Activated T-helper 17 cell treated with anti-CD3 and anti-CD28 coated beads, Interleukin-2, amount 50 U/mL, for 72 hours (primary cell): ENCODE measurements at places on chromosomes 13 and 19. TPM values are rescaled to one million over a fixed set of nuclear protein-coding genes. Genes with fewer than 3 reads are reported as not detected.

The ZSCAN4 gene
- not detected for total RNA-seq

The BRME1 gene
- 4.8 TPM for total RNA-seq

The ADAMTSL5 gene
- total RNA-seq: 3.9 TPM

The UBE2L5 gene
- not detected for total RNA-seq

GRCh38 chr19:10554760-10555609, 10.8 kb downstream of the KRI1 start:
- no peak for ATAC-seq

DNA sequence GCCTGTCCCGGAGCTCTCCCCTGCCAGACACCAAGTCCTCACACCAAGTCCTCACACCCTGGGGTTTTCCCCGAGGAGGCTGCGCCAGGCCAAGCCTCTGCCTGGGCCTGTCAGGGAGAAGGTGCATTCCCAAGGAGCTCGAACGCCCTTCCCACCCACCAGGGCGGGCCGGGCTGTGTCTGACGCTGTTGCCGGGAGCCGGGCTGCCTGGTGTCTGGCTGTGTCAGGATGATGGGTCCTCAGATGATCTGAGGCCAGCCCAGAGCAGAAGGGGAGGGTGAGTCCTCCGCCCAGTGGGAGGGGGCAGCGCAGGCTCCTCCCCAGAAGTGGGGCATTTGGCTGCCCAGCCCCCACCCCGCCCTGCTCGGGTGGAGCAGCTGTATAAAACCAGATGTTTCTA, 2.3 kb upstream of the HAS1 start:
- no peak for ATAC-seq

GRCh38 chr13:103443604-103444003, 377.4 kb upstream of the SLC10A2 start:
- ATAC-seq: no peak

- ATAC-seq: no peak
Observed at GRCh38 chr19:37332839-37333238, 38.1 kb upstream of the ZNF527 start.

- ATAC-seq: no peak
Observed at GRCh38 chr19:53915000-53915399, 5.9 kb downstream of the CACNG7 start.

GRCh38 chr19:49954933-49955332, 6.0 kb downstream of the SIGLEC11 start:
- ATAC-seq: no peak

GRCh38 chr13:100439247-100439970, 149.2 kb downstream of the GGACT start:
- ATAC-seq: no peak

DNA sequence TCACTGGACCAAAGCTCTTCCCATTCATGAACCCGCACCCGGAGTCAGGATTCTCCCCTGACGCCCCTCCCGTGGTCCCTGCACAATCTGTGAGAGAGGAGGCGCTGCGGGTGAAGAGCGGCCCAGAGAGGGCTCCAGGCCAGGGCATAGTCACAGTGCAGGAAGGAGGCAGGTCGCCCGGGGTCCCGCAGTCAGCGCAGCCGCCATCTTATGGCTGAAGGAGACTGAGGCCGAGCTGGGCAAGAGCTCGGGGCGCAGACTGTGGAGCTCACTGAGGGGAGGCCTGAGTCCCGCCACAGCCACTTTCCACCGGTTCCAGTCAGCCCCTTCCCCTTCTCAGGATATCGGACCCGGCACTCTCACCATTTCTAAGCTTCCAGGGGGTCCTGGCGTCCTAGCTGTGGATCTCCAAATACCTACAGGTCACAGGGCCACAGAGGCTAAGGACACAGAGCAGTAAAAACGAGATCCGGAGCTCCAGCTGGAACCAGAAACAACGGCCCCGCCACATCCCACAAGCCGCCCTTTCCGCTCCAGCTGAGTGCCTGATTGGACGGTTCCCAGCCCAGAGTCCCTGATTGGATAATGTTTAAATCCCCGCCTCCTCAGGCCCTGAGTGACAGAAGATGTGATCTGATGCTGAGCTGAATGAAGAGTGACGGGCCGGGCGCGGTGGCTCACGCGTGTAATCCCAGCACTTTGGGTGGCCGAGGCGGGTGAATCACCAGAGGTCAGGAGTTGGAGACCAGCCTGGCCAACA, at the start of gene ZNF99:
TSS of gene ZNF99 (minus strand) at position 501 of the 760 bp plus-strand sequence. CDS start at position 366, 135 bp downstream.
- peak; percentile 43 for ATAC-seq

GRCh38 chr13:31441800-31442510, 242.2 kb downstream of the B3GLCT start:
- no peak for ATAC-seq

- no peak for ATAC-seq
Observed at GRCh38 chr13:78608252-78608687, 4.9 kb upstream of the POU4F1 start.

DNA sequence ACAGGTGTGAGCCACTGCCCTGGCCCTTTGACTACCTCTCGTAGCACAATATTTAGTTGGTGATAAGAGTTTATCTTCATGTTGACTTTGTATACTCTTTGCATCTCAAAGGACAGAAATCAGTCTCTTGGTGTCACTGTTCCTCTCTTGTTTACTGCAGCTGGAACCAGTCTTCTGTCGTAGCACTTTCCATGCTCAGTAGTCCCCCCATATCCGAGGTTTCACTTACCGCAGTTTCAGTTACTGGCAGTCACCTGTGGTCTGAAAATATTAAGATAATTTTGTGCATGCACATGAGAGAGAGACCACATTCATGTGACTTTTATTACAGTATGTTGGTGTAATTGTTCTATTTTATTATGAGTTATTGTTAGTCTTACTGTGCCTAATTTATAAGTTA, 49.1 kb downstream of the WASF3 start:
- ATAC-seq: no peak

DNA sequence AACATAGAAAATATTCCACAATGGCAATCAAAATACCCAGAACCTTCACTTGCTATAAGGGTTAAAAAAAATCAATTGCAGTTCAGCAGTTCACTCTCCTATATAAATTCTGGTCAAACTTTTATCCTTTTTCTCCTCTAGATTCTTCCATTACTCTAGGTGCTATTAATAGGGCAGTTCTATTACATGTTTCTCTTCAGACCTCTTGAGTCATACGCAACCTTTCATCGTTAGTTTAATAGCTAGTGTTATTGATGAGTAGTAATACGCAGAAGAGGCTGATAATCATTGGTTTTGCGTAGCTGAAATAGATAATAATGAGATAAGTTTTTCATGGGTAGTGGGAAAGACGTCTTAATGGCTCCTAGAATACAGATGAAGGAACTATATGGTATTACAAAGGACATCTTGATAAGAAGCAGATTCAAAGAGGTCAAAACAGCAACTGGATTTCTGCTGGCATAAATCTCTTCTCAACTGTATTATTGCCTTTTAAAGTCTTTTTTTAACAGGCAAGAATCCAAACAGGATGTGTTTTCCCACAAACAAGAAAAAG, 118.3 kb upstream of the STARD13 start:
- no peak for ATAC-seq

DNA sequence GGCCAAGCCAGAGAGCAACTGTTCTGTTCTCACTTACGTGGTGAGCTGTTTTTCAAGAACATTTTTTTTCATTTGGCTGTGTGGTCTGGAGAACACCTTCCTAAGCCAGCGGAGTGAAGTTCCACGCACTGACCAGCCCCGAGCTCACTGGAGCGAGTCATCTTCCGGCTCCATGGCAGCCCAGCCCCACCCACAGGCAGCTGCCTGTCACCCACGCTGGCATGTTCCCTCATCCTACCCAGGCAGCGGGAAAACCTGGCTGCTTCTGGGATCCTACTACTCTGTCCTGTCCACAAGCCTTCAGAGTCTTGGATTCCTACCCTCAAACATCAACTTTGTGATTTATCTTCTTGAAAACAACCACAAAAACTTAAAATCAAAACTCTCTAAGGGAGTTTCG, 76.2 kb downstream of the GGACT start:
- no peak for ATAC-seq

DNA sequence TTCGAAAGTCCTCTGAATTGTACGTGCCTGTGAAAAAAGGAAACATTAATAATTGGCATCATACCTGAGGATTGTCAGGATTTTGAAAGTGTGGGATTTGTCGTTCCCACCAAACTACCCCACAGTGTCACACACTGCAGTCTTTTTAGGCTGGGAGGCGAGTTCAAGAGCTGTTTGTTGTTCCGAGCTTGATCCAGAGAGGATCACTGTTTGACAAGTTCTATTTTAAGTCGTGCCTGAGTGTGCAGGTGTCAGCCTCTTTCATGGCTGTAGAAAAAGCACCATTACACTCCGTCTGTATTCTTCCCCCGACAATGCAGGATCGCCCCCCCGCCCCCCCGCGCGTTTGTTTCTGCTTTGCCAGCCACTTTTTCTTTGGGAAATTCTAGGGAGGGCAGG, 635 bp upstream of the NBEA start:
- ATAC-seq: no peak

DNA sequence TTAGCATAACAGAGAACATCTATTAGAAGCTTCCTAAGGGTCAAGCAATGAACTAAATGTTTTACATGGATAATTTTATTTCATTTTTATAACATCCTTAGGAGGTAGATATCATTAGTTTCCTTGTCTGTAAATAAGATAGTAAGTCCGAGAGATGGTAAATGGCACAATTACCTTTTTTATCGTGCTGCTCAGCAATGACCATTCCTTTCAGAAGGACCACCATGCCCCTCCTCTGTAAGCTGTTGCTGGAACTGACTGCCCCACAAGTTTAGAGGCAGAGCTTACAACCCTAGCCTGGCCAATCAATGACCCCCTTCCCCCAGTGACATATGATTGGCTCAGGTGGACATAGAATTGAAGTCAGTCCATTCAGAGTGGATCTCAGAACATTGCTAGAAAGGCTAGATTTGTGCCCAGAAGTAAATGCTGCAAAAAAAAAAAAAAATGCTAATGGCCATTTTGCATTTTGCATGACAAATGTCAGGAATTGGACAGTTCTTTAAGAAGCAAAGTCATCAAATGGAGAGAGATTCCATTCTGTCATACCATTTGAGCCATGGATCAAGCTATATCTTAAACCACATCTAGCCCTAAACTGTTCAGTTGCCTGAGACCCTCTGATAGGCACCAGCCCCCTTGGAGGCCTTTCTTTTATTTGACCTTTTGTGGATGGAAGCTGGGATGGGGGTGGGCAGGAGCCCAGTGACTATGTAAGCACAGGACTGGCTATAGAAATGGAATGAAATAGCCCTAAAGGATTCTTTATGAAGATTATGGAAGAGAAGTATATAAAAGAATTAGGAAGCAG, 668.3 kb downstream of the UQCRFS1 start:
- ATAC-seq: no peak

DNA sequence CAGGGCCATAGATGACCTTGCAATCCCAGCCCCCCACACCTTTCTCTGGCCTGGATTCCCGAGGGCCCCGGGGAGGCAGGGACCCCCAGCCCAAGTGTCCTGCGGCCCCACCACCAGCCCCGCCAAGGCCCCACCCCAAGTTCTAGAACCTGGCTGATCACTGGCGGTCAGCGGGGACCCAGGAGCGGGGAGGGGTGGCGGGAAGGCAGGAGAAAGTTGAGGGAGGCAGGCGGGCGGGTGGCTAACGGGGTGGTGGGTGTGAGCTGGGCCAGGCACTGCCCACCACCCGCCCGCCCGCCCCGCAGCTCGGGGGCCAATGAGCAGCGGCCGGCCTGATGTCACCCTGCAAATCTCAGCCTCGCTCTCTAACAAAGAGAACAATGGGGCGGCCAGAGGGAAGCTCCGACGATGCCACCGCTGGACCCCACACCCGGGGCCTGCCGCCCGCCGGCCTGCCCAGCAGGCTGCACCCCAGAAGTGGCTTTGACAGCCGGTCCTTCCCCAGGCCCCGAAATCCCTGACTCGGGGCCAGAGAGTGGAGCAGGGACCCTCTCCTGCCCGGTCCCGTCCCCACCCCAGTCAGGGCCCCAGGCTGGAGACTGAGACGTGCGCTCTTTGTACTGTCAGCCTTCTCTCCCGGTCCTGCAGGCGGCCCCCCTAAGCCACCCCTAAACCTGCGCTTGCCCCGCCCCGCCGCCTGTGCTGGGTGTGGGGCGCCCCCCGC, 1.6 kb downstream of the MEX3D start:
- ATAC-seq: no peak

DNA sequence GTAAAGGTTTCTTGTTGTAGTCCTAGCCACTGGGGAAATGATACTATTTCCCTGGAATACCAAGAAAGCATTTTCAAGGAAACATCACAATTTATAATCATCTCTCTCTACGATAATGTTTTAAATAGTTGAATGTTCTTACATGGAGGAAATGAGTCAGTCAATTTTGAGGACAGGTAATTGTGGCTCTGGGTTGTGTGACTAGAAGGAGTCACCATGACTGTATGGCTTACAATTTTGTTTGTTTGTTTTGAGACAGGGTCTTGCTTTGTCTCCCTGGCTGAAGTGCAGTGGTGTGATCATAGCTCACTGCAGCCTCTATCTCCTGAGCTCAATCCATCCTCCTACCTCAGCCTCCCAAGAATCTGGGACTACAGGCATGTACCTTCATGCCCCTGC, 47.4 kb downstream of the COG3 start:
- ATAC-seq: peak; percentile 78

- peak; percentile 95 for ATAC-seq
Observed at GRCh38 chr13:21435687-21436151, 23.4 kb downstream of the ZDHHC20 start.

- ATAC-seq: no peak
Observed at GRCh38 chr19:33804021-33804799, 7.5 kb downstream of the KCTD15 start.

GRCh38 chr13:66014771-66015170, 1215.4 kb downstream of the PCDH9 start:
- ATAC-seq: no peak

- ATAC-seq: no peak
Observed at GRCh38 chr13:98415326-98416070, 161.4 kb downstream of the STK24 start.

GRCh38 chr13:112112534-112113276, 45.8 kb downstream of the SOX1 start:
- ATAC-seq: no peak
